ENCODE measurements at places on chromosomes 5 and 9. TPM values are rescaled to one million over a fixed set of nuclear protein-coding genes. Genes with fewer than 3 reads are reported as not detected.

Gene HACD4
- 1.8 TPM for total RNA-seq

Gene SLC25A48
- not detected for total RNA-seq

Gene WNK2
- total RNA-seq, result not detected

Gene ZBTB5
- total RNA-seq, result 11.5 TPM

Gene ANKRD31
- total RNA-seq, result under 0.01 TPM

Gene PCDHA9
- under 0.01 TPM for total RNA-seq

Gene SLC4A9
- total RNA-seq, result not detected

Gene MSMP
- total RNA-seq, result not detected

Gene DAB2IP
- total RNA-seq, result 27.1 TPM

Gene PITX1
- 76.3 TPM for total RNA-seq

Gene TXNDC8
- total RNA-seq, result not detected

Gene LYRM7
- total RNA-seq, result 7.3 TPM

Gene SLC22A5
- total RNA-seq, result 9.2 TPM

Gene HTR4
- not detected for total RNA-seq

Gene HMCN2
- total RNA-seq, result not detected

Gene ANKRD20A1
- total RNA-seq, result not detected

Gene TAL2
- total RNA-seq, result not detected

Gene PCDHGA2
- 2.0 TPM for total RNA-seq

Gene ORM2
- total RNA-seq, result not detected

Gene PCDHGA1
- 0.88 TPM for total RNA-seq

Gene IL9
- not detected for total RNA-seq

Gene ZNF367
- 9.0 TPM for total RNA-seq

Gene ITGA1
- total RNA-seq, result 237 TPM

Gene ZDHHC11
- 2.4 TPM for total RNA-seq

Gene HAPLN1
- total RNA-seq, result 1.1 TPM

Gene ALG2
- 96.7 TPM for total RNA-seq

Gene OTP
- not detected for total RNA-seq

Gene TLX3
- total RNA-seq, result not detected

Measured in placental pericyte (primary cell).